ENCODE measurements at places on chromosomes 1 and 21.

DNA sequence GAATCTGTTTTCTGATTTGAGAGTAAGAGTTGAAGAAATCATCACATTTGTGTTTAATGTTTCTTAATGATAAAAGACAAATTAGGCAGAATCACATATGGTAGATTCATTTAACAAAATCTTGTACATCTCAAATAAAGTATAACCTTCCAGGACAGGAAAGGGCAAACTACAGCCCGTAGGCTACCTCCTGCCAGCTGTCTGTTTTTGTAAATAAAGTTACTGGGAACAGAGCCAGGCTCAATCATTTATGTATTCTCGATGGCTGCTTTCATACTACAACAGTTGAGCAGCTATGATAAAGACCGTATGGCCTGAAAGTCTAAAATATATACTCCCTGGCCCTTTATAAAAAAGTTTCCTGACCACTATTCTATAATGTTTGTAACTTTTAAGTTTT lies 204.1 kb downstream of the COL24A1 start:
- no peak for DNase-seq

DNA sequence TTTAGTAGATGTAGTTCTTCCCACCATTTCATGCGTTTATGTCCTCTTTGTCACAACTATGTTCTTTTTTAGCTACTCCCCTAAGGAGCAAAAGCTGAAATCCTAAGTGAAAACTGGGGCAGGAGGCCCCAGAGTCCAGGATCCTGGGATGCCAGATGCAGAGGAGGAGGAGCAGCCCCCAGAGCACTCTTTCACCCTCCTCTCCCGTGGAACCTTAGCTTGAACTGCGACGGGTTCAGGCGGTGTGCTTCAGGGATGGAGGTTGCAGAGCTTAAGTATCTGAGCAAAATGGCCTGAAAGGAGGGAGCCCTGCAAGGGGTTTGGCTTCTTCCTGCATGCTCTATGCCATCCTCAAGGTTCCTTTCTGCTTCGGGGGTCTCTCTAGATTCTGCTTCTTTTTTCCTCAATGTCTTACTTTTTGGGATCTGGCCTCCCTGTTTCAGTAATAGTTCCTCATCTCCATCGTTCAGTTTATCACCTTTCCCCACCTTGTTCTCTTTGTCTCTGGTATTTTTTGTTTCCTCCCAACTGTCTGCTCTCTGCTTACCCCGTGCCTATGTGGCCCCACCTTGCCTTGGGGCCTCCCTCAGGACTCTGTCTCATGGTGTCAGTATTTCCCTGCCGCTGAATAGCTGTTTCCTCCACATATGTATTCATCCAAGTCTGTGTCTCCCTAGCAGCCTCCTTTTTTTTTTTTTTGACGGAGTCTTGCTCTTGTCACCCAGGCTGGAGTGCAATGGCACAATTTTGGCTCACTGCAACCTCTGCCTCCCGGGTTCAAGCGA lies 2.7 kb upstream of the NHLH1 start:
- DNase-seq, result no peak

- no peak for DNase-seq
These were observed 103.1 kb downstream of the FAM78B start for GRCh38 chr1:166063701-166064100.

DNA sequence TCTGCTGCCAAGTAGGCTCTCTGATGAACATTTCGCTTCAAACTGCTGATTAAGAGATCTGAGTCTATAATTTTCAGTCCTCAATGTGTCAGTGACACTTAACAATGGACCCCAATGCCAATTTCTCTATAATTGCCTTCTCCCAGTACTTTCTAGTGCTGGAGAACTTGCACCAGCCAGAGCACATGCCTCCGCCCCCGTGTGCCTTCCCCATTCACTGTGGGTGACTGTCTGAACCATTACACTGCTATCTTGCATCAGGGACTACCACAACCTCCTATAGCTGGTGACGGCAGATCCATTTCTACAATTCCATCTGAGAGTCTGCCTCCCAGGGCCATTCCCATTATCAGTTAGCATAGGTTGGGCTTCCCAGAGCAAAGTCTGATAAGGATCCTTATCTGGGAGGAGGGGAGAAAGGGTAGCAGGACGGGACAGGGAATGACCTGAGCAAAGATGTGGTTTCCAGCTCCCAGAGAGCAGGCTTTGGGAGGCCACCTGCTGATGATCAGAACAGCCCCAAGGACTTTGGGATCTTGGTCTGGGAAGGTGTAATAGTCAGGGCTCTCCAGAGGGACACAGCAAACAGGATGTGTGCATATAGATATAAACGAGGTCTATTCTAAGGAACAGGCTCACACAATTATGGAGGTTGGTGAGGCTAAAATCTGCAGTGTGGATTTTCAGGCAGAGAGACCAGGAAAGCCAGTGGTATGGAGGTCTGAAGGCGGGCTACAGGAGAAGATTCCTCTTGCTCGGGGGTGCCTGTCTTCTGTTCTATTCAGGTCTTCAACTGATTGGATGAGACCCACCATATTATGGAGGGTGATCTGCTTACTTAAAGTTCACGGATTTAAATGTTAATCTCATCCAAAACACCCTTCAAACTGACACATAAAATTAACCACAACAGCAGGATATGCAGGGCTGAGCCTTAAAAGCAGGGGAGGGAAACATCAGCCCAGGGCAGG lies 238.2 kb downstream of the PTPRU start:
- DNase-seq, result no peak

GRCh38 chr1:8464377-8464776 lies 146.5 kb downstream of the SLC45A1 start:
- DNase-seq, result no peak

DNA sequence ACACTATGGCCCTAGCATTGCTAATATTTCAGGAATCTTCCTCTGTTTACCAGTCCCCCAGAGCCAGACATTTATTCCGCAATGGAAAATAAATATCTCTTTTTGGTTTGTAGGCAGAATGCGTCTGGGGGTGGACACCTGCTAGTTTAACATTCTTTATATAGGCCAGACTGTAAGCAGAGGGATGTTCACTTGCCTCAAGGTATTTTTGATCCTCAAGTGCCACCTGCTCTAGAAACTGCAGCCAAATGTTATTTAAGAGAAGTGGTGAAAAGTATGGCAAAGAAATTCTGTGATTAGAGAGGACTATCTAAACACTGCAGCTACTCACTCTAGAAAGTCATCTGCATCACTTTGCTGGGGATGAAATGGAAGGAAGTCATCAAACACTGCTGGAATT lies 164.7 kb downstream of the NEGR1 start:
- no peak for DNase-seq
